Stimulated activated CD4-positive, alpha-beta T cell treated with anti-CD3 and anti-CD28 coated beads, Interleukin-1b, Interleukin-23, amount 100 ng/mL, for 4 hours (primary cell): ENCODE measurements at places on chromosomes 4 and X.

DNA sequence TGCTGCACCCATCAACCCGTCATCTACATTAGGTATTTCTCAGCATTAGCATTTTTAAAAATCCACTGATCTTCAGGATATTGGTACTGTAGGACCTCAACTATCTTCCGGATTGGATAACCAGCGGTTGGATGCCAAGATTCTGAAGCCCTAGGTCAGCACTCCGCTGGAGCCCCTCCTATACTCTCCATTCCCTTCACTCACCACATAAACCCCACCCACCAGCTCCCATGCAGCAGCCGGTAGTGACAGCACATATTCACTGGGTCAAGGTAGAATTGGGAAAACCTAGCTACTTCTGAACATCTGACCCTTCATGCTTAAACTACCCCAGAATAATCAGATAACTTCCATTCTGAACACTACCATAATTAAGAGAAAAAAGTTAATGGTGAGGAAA is 134.9 kb downstream of the CORIN start:
- no peak for DNase-seq

DNA sequence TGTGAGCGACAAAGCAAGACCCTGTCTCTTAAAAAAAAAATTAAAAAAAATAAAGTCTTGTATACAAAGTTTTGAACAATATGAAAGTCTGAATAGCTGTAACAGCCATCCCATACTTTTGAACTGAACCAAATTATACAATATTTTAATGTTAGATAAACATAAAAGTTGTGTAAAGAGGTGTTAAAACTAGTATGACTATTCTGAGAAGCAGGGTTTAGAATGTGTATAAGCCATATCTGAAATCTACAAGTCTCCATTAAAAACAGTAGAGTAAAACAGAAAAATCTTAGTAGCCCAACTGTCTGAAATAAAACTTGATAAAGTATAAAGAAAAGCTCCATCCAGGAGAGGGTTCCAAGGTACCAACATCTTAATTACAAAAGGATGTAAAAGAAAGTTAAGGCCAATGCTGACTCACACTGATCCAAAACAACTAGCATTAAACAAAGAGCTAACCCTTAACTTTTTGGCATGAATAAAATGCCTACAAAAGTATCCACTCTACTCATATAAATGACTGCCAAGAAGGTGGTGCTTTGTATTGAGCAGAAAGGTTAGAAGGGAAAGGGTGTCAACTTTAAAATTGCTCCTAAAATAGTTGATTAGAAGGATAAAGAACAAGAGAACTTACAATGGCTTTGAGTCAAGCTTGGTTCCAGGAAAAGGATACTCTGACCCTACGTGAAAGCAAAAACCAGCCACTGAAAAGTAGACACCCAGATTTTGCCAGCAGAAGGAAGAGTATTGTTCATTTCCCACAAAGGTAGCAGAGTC is 18.5 kb downstream of the CNOT6L start:
- DNase-seq = no peak

GRCh38 chr4:15575966-15576365 is 79.2 kb downstream of the FBXL5 start:
- DNase-seq = no peak

DNA sequence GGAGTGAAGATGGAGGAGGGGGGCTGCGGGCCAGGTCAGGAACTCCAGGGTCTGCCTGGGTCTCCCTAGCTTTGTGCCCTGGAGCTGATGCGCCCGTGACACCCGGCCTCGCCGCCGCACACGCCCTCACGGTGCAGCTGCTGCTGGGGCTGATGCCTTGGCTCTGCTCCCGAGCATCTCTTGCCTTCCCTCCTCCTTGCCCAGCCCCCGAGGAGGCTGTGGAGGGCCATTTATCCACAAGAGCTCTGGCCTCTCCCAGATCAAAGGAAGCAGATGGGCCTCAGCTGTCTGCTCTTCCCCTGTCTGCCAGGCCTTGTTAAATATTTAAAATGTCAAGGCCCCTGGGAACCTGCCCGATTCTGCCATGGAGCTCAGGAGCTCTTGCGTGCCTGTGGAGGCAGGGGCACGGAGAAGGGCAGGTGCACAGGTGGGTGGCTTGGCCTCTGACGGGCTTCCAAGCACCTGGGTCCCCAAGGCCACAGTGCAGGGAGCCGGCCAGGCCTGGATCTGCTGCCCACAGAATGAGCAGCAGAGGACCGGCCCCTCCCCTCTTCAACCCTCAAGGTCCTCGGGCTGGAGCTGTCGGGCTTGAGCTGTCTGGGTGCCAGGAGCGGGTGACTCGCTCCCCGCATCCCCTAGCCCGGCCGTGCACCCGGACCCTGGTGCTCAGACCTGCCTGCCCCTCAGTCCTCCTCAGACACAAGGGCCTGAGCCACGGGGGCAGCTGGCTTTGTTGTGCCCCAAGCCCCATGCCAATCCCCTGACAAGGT is 20.3 kb downstream of the ATP2B3 start:
- no peak for DNase-seq

DNA sequence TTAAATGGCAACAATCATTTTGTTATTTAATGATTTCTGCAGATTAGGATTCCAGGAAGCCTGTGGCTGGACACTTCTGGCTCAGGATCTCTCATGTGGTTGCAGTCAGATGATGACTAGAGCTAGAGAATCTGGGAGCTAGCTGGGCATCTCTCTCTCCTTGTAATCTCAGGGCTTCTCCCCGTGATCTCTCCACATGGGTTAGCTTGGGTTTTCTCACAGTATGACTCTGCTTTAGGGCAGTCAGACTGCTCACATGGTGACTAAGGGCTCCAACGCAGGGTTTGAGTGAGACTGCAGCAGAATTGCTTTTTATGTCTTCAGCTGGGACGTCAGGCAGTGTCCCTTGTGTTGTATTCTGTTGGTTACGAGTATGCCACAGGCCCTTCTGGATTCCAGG is 361.4 kb downstream of the CBLL2 start:
- DNase-seq = no peak

- no peak for DNase-seq
These were observed 150.0 kb downstream of the CBR4 start for GRCh38 chr4:168859888-168860694.

GRCh38 chrX:65647801-65648200 is 19.7 kb upstream of the MSN start:
- DNase-seq = no peak

DNA sequence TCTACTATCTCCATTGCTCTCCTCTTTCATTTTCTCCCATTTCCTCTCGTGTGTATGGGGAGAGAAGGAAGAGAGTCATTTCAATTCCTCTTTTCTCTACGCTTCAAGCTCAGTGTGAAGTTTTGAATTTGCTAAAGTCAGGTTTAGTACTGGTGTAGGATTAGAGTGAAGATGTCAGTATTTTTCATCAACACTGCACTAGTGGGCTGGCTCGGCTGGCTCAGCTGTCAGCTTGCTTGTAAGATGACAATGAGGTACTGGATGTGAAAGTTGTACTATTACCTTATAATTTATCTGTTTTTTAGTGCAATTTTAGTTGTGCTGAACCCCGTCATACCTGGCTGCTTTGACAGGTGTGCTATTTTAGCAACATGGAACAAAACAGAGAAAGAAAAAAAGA is 2.1 kb upstream of the SH2D1A start:
- no peak for DNase-seq

GRCh38 chr4:64539234-64539849 is 130.1 kb upstream of the TECRL start:
- DNase-seq = no peak

DNA sequence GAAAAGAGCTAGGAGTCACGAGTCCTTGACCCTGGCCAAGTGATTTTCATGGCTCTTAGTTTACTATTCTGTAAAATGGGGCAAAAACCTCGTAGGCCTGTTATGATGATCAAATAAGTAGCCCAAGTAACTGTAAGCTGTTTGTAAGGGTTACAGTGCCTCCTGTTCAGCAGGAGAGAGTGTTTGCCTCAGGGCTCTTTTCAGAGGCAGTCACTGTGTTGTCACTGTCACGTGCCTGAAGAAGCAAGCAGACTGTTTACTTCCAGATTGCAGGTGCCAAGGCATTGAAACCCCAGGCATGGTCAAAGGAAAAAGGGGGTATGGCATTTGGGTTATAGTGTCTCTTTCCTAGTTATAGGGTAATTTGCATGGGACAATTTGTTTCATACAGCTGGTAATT is 4.5 kb downstream of the RAB39B start:
- DNase-seq = no peak

- no peak for DNase-seq
These were observed 74.6 kb downstream of the RAPGEF2 start for GRCh38 chr4:159177265-159178150.

DNA sequence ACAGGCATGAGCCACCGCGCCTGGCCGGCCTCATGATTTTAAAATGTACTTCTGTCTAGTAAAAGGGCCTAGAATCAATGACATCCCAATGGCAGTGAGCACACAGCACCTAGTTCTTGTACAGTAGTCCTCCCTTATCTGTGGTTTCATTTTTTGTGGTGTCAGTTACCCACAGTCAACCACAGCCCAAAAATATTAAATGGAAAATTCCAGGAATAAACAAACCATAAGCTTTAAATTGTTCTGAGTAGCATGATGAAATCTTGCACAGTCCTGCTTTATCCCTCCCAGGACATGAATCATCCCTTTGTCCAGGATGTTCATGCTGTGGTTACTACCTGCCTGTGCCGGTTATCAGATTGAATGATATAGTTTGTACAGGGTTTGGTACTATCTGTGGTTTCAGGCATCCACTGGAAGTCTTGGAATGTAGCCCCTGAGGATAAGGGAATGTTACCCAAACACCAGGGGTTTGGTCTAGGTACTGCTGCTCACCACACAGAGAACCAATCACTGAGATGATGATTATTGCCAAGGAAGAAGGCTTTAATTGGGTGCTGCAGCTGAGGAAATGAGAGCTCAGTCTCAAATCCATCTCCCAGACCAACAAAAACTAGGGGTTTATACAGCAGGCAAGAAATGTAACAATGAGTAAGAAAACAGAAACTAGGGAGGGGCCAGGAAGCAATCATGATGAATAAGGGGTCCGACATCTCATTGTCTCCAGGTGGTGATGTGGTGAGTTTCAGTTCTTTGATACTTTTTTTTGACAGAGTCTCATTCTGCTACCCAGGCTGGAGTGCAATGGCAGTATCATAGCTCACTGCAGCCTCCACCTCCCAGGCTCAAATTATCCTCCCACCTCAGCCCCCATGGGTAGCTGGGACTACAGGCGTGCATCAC is 16.2 kb upstream of the FHL1 start:
- no peak for DNase-seq

GRCh38 chrX:153380691-153381090 is 20.5 kb downstream of the PNMA6E start:
- DNase-seq = no peak

DNA sequence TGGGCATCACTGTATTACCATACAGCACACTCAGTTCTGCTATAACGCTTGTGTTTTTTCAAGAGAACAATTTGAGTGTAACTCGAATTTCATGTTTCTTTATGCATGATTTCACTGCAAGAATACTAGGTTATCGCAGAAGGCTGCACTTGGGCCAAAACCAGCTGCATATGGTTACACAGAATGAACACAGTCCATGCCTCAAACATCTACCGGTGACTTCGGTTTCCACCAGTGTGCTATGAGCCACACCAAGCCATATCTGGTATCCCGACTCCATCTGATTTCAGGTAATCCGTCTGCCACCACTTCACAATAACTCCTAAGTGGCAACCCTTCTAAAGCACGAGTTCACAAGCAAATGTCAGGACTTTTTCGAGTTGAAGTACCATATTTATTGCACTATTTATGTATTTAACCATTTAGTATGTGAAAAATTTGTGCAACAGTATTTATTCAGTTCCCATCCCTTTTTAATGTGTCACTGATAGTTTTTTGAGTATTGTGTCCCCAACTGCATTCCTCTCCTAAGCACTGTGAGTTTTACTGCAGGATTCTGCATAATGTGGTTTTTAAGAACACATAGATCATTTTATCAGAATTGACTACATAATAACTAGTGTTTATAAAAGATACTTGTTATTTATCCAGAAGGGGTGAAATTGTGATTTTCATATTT is 111.8 kb downstream of the APBB2 start:
- no peak for DNase-seq

DNA sequence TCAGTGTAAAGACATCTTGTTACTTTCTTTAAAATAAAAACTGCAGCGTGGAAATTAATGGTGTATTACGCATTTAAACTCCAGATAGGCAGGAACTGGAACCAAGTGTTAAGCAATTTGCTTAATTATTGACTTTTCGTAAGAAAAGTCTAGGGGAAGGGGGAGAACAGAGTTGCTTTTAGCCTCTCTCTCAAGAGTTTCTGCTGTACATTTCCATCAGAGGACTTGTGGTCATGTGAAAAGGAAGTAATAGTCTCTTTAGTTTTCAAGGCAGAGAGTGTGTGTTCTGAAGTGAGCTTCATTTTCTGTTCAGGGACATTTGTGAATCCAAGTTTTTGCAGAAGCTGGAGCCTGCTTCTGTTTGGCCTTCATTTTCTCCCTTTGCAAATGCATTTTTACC is 127.2 kb downstream of the UBE2K start:
- DNase-seq = no peak

DNA sequence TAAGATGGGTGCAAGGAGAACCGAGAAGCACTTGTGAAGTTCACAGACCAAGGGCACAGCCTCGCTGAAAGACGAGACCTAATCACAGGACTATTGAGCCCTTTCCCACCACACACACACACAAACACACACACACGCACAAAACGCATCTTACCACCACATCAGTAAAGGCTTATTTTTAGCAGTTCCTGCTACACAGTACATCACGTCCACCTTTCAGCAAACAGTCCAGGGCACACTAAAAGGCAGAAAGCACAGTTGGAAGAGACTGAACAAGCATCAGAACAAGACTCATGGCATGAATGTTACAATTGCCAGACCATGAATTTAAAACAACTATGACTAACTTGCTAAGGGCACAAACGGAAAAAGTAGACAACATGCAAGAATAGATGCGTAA is 83.6 kb upstream of the MAPK10 start:
- no peak for DNase-seq

- DNase-seq = no peak
These were observed 3.4 kb upstream of the S100G start for GRCh38 chrX:16646366-16647138.

DNA sequence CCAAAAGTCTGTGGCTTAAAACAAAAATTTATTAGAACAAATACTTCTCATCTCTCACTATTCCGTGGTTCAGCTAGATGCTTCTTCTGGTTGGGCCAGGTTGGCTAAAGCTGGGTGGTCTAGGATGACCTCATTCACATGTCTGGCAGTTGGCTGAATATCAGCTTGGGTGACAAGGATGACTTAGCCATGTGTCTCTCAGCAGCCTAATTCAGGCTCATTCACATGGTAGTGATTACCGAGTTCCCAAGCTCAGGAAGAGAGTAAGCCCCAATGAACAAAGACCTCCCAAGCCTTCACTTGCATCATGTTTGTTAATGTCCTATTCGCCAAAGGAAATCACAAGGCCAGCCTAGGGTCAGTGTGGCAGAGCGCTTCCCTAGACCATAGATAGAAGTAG is 119.4 kb downstream of the FANCB start:
- no peak for DNase-seq
